Adipocyte (in vitro differentiated cells): ENCODE measurements at places on chromosomes 1 and 21.
A peak's percentile ranks its signal among the peaks of the same experiment; 100 is the strongest.

DNA sequence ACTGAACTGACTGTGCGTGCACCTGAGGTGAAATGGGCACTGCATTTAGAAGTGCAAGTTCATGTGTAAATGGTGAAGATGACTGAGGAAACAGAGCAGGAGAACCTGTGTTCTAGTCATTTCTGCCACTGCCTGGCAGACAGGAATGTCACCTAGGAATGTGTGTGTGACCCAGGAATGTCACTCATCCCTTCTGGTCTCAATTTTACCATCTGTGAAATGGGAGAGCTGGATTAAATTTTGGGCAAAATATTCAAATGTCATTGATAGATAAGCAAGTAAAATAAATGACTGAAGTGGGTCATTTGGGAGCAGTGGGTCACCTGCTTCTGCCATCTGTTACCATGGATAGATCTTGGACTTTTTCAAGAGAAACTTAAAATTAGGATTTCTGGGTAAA is 42.2 kb downstream of the SLC35F3 start:
- DNase-seq: no peak

- no peak for DNase-seq
Measured at GRCh38 chr1:224138198-224138597, 24.3 kb downstream of the FBXO28 start.

- no peak for DNase-seq
Measured at GRCh38 chr1:93675271-93675670, 6.4 kb downstream of the BCAR3 start.

DNA sequence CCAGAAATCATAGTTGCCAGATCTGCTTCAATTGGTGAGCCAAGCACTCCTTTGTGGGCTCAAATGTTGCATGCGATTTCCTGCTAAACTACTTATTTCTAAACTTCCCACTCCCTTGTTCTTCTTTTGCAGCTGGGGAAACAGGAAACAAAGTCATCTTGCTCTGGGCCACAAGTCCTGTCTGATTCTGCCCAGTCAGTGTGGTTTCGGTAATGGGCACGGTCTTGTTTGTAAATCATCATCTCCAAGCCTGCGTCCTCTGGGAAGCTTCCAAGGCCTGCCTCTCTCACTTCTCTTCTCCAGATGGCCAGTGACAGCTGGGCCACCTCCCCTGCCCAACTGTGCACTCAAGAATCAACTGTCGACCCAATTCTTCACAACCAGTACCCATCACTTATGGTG is 4.4 kb downstream of the S100A8 start:
- DNase-seq: no peak

- no peak for DNase-seq
Measured at GRCh38 chr1:201429736-201430501, 8.4 kb upstream of the TNNI1 start.

DNA sequence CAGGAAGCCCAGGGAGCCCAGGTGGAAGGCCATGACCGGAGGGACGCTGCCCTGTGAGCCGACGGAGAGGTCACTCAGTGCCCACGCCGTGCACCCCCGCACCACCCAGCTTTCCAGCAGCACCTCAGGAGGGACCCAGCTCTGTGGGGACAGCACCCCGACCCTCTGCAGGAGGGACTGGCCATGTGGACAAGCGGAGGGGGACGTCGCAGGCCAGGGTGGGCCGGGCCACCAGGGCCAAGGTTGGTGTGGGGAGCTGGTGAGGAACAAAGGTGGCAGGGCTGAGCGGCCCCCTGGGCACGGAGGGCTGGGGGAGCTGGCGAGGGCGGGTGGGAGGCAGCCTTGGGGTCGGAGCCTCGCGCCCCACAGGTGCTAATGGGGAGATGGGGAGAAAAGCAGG is 22.8 kb downstream of the NADK start:
- DNase-seq: no peak

DNA sequence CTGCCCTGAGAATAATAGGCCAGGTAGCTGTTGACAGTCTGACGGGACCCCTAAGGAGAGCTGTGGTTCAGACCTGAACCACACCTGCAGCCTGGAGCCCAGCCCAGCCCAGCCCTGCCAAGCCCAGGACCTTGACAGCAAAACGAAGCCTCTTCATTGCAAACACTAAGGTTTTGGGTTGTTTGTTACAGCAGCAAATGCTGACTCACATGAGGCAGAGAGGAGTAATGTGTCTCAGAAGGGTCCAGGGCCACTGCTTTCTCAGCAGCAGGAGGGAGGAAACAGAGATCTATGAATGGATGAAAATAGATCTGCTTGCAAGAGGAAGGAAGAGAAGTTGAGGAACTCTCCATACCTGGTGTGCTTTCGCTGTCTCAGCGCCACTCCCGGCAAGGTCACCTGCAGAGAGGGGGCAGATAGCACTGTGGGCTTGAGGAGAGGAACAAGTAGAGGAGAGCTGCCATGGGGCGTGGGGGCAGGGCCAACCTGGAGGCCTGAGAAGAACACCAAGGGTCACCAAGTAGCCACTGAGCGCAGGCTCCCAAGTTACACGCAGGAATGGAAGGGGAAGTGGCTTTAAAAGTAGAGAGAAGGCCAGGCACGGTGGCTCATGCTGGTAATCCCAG is 127.2 kb downstream of the ZNF281 start:
- no peak for DNase-seq

DNA sequence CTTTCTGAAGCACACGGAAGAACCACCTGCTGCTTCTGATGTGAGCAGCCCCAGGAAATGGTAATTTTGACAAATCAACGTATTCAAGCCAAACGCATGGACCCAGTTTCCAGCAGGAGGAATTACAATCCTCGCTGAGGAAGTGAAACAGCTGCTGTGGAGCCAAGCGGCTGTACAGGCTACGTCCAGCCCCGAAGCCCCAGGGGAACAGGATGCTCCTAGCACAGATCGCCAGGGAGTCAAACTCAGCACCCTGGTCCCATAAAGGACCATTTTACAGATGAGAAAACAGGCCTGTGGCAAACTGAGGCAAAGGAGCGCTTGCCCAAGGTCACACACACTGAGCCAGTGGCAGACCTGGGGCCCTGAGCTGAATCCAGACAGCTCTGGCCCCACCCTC is 108.0 kb downstream of the PTPRU start:
- no peak for DNase-seq

GRCh38 chr1:107653005-107653404 is 312.0 kb downstream of the VAV3 start:
- peak; percentile 29 for DNase-seq

DNA sequence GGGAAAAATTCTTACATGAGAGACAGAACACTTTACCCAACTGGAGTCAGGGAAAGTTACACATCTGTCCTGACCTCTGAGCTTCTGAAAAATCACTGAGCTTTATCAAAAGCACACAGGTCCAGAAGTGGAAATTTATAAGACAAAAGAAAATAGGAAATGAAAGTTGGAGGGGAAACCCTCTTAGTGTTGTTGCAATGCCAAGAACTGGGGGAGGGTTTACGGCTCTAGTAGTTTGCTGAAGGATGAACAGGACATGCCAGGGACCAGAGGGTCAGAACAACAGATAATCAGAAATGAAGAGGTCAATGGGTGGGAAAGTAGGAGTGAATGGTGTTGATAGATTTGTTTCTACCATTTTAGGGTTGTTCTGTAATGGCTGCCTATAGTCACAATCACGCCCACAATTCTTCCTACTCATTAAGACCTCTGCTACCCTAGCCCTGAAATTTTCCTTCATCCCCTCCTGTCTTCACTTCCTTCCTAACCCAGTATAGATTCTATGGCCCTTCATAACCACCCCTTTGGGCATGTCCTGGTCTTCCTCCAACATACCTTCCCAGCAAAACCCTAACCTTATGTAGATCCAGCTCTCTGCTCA is 30.3 kb upstream of the FMOD start:
- DNase-seq: no peak

DNA sequence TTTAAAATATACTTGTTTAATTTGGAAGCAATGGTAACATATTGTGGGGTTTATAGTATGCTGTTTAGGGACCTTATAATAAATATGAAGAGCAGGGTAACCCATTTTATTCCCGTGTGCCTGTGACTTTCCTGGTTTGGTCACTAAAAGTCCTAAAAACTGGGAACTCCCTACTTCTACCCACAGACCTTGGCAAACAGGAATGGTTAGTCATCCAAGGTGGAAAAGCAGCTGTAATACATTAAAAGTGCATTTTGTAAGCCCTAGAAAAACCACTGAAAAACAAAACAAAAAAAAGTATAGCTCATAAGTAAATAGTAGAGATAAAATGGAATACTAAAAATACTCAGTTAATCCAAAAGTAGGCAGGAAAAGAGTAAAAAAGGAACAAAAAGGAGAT is 538.9 kb downstream of the LMO4 start:
- DNase-seq: no peak

GRCh38 chr1:227093309-227093708 is 153.2 kb downstream of the COQ8A start:
- DNase-seq: no peak

DNA sequence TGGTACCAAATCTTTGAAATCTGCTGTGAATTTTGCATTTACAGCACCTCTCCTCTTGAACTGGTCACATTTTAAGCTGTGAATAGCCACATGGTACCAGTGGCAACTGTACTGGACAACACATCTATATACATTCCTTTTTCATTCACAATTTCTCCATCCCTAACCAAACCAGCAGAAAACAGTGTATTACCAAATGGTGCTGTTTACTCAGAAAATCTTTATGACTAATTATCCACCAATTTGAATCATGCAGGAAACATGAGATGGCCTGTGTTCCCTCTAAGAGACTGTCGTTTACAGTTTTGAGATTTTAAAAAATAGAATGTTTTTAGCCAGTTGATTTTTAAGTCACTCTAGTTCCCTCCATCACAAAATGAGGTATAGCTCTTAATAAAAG is 17.6 kb upstream of the CCT8 start:
- peak; percentile 85 for DNase-seq

DNA sequence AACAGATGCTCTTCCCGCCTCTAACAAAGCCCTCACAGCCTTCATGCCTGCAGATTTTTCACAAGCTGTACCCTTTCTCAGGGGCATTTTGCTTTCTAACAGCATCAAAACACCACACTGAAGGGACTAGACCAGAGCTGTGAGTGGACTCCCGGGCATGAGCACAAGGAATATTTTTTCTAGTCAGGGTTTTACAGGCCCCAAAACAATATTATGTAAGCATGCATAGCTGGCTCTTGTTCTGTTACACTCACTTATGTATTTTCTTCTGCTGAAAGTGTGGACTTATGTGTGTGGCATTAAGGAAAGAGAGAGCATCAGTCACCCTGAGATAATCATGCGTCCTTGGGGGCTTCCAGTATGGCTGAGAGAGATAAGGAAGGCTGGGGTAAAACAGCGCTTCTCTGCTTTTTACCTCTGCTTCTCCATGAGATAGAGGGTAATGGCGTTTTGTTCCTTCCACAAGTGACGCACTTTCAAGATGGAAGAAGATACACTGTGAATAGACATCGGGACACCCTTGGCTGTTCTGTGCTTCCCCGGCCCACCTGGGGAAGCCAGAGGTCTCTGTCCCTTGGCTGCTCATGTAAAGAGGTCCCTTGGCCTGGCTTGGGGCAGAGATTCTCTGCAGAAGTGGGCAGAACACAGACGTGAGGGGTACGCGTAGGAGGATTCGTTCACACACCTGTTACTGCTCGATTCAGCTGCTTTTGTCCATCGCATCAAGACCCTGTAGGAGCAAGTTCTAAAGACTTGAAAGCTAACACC is 266.7 kb upstream of the RAB4A start:
- DNase-seq: no peak

DNA sequence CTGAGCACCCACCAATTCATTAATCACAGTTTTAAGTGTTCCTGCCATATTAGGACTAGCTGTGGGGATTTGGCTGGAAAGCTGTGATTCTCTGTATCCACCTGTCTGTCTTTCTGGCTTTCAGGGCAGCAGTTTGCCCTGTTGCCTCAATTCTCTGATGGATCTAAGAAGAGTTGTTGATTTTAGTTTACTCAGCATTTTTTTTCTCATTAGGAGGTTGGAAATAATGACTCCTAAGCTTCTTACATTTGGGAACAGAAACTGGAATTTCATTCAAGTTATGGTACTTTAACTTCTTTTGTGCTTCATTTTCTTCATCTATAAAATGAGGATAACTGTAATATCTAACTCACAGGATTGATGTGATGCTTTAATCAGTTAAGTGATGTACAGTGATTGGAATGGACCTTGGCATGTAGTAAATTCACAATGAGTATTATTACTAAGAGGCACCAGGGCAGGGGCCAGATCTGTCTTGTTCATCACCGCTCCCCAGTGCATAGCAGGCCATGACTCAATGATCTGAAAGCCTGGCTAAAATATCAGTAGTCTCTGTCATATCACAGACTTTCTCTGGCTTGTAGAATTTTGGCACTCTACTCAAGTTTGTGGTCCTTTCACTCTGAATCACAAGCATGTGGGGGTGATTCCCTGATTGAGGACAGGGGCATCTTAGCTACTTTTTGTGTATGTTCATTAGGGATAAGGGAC is 51.4 kb upstream of the GREM2 start:
- DNase-seq: peak; percentile 53

- DNase-seq: no peak
Measured at GRCh38 chr1:155831279-155831976, 25.6 kb downstream of the GON4L start.
